Naive thymus-derived CD8-positive, alpha-beta T cell (primary cell): ENCODE measurements at places on chromosomes 11 and 22. TPM values are rescaled to one million over a fixed set of nuclear protein-coding genes. Genes with fewer than 3 reads are reported as not detected.

Gene OR5AR1
- not detected for total RNA-seq

Gene CHRM1
- not detected for total RNA-seq

Gene ROBO4
- total RNA-seq: not detected

Gene OR8K3
- not detected for total RNA-seq

Gene GRM5
- total RNA-seq: not detected

Gene GCAT
- 2.3 TPM for total RNA-seq

Gene BTG4
- total RNA-seq: not detected

- H3K27ac ChIP-seq: no peak overlapping the region
- no peak for DNase-seq
- no peaks in the 10 kb centered on the region for H3K36me3 ChIP-seq
- H3K4me1 ChIP-seq: peaks cover 8% of the 10 kb centered on the region
- no peaks in the 10 kb centered on the region for H3K27me3 ChIP-seq
Observed at GRCh38 chr11:26134481-26135355, 197.2 kb upstream of the ANO3 start.

DNA sequence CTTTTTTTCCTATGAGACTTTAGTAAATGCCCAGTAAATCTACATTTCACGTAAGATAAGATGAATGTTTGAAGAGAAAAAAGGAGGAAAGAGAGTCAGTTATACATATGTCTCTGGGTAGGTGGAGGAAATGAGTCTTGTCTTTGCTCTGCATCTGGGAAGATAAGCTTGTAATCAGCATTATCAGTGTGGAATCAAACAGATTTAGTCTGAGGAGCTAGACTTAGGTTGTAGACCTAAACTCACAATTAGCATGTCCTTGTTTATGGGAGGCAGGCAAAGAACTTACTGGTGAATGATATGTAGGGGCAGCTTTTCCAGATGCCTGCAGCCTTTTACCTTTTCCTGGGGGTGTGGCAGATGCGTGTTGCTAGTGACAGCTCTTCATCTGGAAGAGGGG, 962.3 kb downstream of the TBC1D22A start:
- DNase-seq: no peak
- no peaks in the 10 kb centered on the region for H3K36me3 ChIP-seq
- no peaks in the 10 kb centered on the region for H3K4me1 ChIP-seq
- no peak overlapping the region for H3K4me3 ChIP-seq

GRCh38 chr11:73625696-73626318, 20.6 kb upstream of the PLEKHB1 start:
- H3K4me1 ChIP-seq: peaks cover 2% of the 10 kb centered on the region
- H3K27ac ChIP-seq: no peak overlapping the region
- H3K36me3 ChIP-seq: no peaks in the 10 kb centered on the region
- peaks cover 7% of the 10 kb centered on the region for H3K27me3 ChIP-seq
- no peak overlapping the region for H3K4me3 ChIP-seq

DNA sequence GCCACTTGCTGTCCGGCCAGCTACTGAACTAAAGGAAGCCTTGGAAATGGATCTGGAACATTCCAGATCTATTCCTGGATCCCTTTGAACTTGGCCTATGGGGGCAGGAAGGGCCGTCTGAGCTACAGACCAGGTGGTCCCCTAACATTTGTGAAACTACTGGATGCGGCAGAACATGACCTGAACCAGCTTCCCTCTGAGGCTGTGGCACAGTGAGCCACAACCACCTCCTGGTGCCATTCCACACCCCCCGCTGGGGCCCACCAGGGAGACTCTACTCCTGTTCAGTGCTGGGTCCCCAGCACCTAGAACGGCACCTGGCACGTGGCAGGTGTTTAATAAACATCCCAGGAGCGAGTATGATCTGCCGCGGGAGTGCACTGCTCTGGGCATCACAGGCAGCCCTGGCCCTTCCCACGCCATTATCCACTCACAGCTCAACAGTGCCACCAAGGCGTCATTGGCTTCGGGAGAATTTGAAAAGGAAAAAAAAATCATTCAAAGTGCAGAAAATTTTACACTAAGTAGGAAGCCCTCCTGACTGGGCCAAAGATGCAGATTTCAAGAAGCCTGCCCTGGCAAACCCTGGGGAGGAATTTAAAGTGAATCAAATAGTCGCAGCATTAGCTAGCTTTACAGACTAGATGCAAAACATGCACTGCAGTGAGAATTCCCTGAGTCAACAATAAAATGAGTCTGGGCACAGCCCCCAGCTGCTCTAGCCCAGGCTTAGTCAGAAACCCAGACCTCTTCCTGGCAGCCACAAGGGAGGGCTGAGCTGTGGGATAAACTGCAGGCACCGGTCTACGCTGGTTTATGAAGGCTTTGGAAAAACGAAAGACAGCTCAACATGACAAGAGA, 14.3 kb upstream of the EFCAB6 start:
- H3K4me1 ChIP-seq: no peaks in the 10 kb centered on the region
- H3K27me3 ChIP-seq: peaks cover 32% of the 10 kb centered on the region
- no peak overlapping the region for H3K27ac ChIP-seq
- no peak overlapping the region for H3K4me3 ChIP-seq
- DNase-seq: no peak

GRCh38 chr22:20586403-20586745, 79.0 kb downstream of the MED15 start:
- no peak for DNase-seq
- no peaks in the 10 kb centered on the region for H3K27me3 ChIP-seq
- H3K4me3 ChIP-seq: no peak overlapping the region
- peaks cover 20% of the 10 kb centered on the region for H3K4me1 ChIP-seq
- no peak overlapping the region for H3K27ac ChIP-seq

DNA sequence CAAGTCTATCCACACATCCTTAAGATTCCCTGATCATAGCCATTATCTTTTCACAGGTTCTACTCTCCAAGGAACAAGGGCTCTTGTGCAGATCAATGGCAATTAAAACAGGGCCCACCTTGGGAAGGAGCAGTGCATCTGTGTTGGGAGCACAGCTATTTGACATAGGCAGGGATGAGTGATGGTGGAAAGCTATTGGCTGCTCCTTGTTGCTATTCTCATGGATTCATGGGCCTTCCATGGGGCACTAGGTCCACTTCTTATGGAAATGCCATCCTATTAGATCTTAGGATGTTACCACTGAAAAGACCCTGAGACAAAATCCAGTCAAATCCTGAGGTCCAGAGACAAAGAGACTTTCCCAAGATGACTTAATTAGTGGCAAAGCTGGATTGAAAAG, 148.6 kb upstream of the MTNR1B start:
- H3K36me3 ChIP-seq: no peaks in the 10 kb centered on the region
- H3K27ac ChIP-seq: no peak overlapping the region
- no peak overlapping the region for H3K4me3 ChIP-seq
- DNase-seq: no peak
- no peaks in the 10 kb centered on the region for H3K4me1 ChIP-seq

DNA sequence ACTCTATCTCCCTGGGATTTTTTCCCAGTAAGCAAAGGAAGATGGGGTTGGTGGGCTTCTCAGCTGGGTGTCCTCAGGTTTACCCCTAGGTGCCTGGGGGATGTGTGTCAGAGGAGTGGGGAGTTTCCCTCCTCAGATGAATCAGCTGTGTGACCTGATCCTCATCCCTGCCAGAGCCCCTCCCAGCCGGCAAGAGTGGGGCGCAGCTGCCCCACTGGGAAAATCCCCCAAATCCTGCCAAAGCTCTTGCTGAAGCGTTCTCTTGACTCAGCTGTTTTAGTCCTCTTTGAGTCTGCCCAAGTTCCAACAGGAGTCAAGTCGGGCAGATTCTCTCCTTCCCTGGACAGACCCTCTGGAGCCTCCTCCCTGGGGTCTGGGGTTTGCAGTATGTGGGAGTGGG, 6.0 kb downstream of the C11orf68 start:
- H3K4me1 ChIP-seq: peaks cover 16% of the 10 kb centered on the region
- H3K4me3 ChIP-seq: no peak overlapping the region
- H3K27me3 ChIP-seq: peaks cover 5% of the 10 kb centered on the region
- no peak overlapping the region for H3K27ac ChIP-seq
- H3K36me3 ChIP-seq: no peaks in the 10 kb centered on the region

- H3K27me3 ChIP-seq: no peaks in the 10 kb centered on the region
- H3K36me3 ChIP-seq: peaks cover 19% of the 10 kb centered on the region
Observed at GRCh38 chr11:83159902-83160865, 3.3 kb downstream of the PCF11 start.

- H3K27me3 ChIP-seq: peaks cover 42% of the 10 kb centered on the region
- peaks cover 2% of the 10 kb centered on the region for H3K4me1 ChIP-seq
- no peak overlapping the region for H3K4me3 ChIP-seq
Observed at GRCh38 chr11:125123947-125124617, 12.7 kb upstream of the TMEM218 start.

- no peak for DNase-seq
- H3K27ac ChIP-seq: no peak overlapping the region
- H3K4me1 ChIP-seq: no peaks in the 10 kb centered on the region
- no peaks in the 10 kb centered on the region for H3K36me3 ChIP-seq
Observed at GRCh38 chr11:26143566-26144290, 188.2 kb upstream of the ANO3 start.

DNA sequence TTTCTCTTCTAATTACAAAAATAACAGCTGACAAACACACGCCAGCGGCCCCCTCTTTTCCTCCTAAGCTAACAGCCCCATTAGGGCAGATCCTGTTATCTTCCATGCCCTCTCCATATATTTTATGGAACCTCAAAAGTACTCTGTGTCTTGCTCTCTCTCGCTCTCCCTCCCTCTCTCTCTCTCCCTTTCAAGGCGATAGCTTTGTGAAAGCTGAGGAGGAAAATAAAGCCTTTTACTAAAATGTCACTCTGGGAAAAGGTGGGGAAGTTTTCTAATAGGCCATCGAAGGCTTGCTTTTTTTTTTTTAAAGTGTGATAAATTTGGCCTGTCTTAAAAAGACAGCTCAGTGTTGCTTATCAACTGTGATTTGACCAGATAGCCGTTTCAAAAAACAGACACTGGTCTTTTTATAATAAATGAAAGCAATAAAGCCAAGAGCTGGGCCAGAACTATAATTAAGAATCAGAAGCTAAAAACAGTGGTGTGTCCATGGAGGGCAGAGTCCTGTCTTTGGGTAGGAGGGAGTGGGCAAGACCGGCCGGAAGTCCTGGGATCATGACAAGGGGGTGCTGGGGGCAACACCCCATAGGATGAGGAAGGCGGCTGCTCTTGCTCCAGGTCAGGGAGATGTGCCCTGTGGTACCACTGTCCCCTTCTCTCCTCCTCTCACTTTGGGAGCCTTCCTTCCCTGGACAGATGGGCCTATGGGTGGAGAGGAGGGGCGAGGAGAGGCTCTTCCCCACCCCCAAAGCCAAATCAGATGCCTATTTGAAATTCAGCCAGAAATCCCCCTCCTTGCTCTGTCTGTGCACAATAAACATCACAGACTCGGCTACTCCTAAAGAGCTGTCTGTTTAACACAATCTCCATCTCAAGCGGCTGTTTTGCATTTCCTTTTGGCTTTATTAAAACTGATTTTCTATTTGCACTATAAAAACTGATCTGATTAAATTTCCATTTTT, 267.2 kb downstream of the BUD13 start:
- peaks cover 4% of the 10 kb centered on the region for H3K36me3 ChIP-seq
- H3K4me3 ChIP-seq: no peak overlapping the region
- H3K4me1 ChIP-seq: no peaks in the 10 kb centered on the region

- DNase-seq: no peak
- H3K36me3 ChIP-seq: no peaks in the 10 kb centered on the region
- H3K27me3 ChIP-seq: peaks cover 7% of the 10 kb centered on the region
- H3K27ac ChIP-seq: no peak overlapping the region
Observed at GRCh38 chr11:20059587-20060021, 100.7 kb downstream of the DBX1 start.

- peaks cover 6% of the 10 kb centered on the region for H3K4me1 ChIP-seq
- peaks cover 46% of the 10 kb centered on the region for H3K36me3 ChIP-seq
- no peaks in the 10 kb centered on the region for H3K27me3 ChIP-seq
Observed at GRCh38 chr22:49781289-49781782, 46.3 kb downstream of the BRD1 start.

- no peak for DNase-seq
- peaks cover 10% of the 10 kb centered on the region for H3K36me3 ChIP-seq
- peaks cover 61% of the 10 kb centered on the region for H3K4me1 ChIP-seq
- no peak overlapping the region for H3K4me3 ChIP-seq
Observed at GRCh38 chr11:108196901-108197300, 25.5 kb downstream of the NPAT start.

DNA sequence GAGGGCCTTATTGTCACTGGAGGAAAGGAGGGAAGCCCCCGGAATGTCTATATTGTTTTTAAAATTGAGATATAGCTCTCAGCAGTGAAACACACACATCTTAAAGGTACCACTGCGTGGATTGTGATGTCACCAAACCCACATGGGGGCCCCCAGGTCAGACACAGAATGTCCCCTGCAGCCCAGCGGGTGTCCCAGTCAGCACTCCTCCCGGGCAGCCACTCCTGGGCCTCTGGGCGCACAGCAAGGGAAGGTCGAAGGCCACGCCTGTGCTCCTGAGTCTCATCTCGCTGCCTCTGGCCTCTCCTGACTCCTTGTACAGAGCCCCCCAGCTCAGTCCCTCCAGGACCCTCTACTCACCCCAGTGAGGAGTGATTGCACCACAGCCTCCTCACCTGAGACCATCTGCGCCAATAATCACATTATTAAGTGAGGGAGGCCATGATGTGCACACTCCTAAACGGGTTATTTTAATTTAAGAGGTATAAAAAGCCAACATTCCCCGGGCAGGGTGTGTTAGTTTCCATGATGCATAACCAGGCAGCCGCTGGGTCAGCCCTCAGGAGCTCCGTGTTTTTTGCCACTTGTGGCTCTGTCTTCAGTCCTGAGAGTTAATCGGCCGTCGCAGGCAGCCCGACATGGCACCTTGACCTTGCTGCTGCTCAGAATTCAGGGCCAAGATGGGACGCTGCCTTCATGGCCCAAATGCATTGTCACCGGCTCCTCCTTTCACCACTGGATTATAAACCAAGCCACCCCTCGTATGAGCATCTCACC, 1089.3 kb downstream of the BRD1 start:
- no peak overlapping the region for H3K27ac ChIP-seq
- no peaks in the 10 kb centered on the region for H3K4me1 ChIP-seq
- no peaks in the 10 kb centered on the region for H3K36me3 ChIP-seq
- H3K27me3 ChIP-seq: peaks cover 3% of the 10 kb centered on the region
- DNase-seq: no peak
- no peak overlapping the region for H3K4me3 ChIP-seq

DNA sequence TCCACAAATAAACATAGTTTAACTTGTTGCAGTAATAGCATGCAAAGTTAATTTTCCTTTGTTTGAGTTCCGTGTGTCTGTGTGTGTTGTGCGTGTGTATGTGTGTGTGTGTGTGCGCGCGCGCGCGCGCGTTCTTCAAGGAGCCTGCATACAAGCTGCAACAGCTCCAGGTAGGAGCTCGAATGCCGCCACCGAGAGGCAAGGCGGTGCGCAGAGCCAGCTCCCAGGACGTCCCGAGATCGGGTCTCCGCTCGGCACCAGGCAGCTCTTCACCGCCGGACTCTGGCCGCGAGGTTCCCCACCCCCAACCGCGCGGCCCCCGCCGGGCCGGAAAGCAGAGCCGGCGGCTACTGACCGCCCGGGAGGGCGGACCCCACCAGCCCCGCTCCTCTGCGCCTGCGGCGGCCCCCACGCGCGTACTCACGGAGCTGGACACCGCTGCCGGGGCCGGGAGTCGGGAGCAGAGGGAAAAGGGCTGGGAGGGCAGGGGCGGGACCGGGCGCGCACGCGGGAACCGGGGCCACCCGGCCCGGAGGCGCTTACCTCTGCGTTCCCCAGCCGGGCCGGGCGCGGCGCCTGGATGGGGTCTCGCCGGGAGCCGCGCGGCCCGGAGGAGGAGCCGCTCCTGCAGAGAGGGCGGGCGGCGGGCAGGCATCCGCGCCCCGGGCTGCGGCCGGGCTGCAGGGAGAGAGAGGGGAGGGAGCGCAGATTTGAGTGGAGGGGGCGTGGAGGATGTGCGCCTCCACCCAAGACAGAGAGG, 40.4 kb upstream of the AKIP1 start:
- H3K36me3 ChIP-seq: no peaks in the 10 kb centered on the region
- H3K4me3 ChIP-seq: peak overlapping the region; percentile 69
- no peak overlapping the region for H3K27ac ChIP-seq
- peaks cover 32% of the 10 kb centered on the region for H3K27me3 ChIP-seq

- DNase-seq: no peak
- H3K4me3 ChIP-seq: no peak overlapping the region
- H3K36me3 ChIP-seq: no peaks in the 10 kb centered on the region
- no peaks in the 10 kb centered on the region for H3K4me1 ChIP-seq
- no peak overlapping the region for H3K27ac ChIP-seq
- H3K27me3 ChIP-seq: peaks cover 10% of the 10 kb centered on the region
Observed at GRCh38 chr11:125390946-125391345, 105.1 kb downstream of the FEZ1 start.
